ENCODE measurements at places on chromosomes 2 and 18.

DNA sequence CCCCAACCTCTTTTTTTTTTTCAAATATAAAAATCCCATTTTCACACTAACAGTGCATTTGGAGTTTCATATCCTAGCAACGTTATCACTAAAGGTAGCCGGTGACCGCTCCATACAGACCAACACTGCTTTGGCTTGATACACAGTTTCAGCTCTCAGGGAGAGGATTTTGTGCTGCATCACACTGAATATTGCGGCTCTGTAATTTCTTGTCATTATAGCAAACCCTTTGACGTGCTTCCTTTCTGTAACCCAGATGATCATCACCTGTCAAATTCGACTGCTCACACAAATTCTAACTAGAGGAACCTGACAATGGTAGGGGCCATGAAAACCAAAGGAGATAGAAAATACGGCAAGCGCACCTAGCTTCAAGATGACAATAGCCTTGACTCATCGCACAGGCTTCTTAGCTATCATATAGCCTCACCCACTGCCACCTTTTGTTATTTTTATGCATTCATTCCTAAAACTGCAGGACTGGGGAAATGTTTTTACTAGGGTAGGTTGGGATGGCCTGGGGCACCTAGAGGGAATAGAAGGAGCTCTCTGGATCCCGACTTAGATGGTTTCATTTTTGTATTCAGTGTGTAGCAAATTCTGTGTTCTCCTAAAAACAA is 582.9 kb upstream of the PIK3C3 start:
- no peak for DNase-seq

- no peak for DNase-seq
Measured at GRCh38 chr18:70413455-70413854, 124.6 kb downstream of the SOCS6 start.

- DNase-seq = no peak
Measured at GRCh38 chr2:165888171-165888570, 65.4 kb downstream of the TTC21B start.

- DNase-seq = no peak
Measured at GRCh38 chr18:54968807-54969206, 9.5 kb upstream of the CCDC68 start.

- DNase-seq = no peak
Measured at GRCh38 chr2:182971820-182972547, 66.3 kb downstream of the NCKAP1 start.

- no peak for DNase-seq
Measured at GRCh38 chr18:13287372-13287771, 68.8 kb downstream of the LDLRAD4 start.

DNA sequence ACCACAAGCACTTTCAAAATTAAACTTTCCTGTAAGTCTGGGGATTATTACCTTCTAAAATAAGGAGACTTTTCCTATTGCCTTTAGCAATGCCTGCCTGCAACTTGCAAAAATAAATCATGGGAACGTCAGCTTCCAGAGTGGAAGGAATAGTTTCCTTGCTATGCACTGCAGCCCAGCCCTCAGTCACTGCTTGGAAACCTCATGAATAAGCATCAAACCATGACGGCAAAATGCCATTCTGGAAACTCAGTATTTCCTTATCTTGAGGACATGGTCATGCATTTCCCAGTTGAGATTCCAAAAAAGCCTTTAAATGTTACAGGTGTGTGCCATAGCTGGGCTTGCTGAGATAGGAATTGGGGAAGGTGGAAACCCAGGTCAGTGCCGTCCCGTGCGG is 84.2 kb upstream of the OTOS start:
- no peak for DNase-seq
